Pons (tissue), 1 donor: ENCODE measurements at places on chromosomes 7 and 10.

DNA sequence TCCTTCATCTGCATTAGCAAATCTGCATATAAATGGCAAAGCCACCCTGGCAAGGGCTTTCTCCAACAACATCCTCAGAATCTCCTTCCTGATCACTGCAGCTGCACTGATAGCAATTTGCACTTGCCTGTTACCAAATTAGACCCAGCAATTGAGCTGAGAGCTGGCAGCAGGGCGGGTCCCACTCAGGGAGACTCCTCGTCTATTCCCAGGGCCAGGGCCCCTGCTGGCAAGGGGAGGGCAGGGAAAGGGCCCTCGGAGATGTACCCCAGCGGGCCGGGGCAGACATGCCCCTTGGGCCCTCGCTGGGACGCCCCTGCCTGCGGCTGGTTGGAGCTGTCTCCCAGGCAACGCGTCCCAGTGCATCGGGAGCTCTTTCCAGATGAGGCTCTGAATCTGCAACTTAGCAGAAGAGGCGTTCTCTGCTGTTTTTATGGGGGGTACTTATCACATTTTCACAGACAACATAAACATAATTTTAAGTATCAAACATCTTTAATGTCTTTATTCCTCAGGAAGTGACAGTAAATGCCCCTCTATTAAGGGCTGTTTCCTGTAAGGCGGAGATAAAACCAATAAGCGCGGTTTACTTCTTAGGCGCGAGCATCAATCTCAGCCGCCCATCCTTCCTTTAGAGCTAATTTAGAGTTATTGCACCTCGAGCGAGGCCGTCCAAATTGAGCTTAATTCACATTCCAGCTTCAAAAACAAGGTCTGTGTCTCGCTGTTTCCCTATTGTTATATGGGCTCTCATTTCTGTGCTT is 249.0 kb upstream of the PPP2R2D start:
- no peak for DNase-seq

- no peak for DNase-seq
Observed at GRCh38 chr10:61859786-61860185, 41.7 kb upstream of the ARID5B start.

DNA sequence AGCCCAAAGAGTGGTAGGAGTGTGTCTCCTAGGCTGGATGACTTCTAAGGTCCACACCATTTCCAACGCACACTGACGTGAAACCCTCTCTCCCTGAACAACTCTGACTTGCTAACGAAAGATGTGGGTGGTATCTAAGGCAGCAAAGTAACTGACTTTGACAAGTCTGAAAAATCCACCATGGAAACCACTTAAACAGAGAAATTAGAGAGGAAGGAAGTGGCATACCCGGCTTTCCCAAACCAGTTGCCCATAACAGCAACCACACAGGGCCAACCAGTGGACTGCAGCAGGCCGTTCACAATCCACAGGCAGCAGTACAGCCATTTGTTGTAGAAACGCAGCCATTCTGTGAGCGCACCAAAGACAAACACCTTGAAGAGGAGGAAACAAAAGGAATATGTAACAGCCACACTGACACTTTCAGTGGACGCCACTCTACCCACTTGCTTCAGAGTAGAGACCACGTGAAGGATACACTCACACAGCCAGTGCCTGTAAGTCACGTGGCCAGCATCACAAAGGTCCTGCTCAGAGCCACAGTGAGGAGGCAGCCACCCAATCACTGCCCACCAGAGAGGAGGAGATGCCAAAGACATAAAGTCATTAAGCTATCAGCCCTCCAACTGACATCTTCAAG is 39.8 kb downstream of the SLC37A3 start:
- no peak for DNase-seq

- peak; percentile 82 for DNase-seq
Observed at GRCh38 chr7:47568547-47568946, 13.4 kb downstream of the TNS3 start.

GRCh38 chr7:143299840-143300239 is 11.7 kb downstream of the CASP2 start:
- DNase-seq, result peak; percentile 28

- DNase-seq, result no peak
Observed at GRCh38 chr10:69042417-69042816, 45.5 kb upstream of the SRGN start.

GRCh38 chr10:124632566-124632965 is 111.6 kb downstream of the FAM53B start:
- DNase-seq, result no peak

DNA sequence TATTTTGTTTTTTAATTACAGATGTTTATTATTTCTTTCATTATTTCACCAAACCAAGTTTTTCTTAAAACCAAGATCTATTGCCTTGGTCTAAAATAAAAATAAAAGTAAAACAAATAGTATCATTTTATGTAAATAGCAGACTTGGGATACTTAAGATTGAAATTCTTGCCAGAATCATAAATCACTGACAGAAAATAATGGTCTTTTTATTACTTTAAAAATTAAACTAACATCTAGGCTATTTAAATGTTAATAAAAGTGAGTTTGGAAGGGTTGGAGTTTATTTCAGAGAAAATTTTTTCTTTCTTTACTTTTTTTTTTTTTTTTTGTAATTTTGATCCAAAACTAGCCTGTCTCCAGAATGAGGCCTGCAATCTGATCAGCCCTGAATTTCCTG is 568.0 kb upstream of the IGFBP3 start:
- no peak for DNase-seq

- DNase-seq, result no peak
Observed at GRCh38 chr7:89839329-89839728, 314.9 kb upstream of the STEAP1 start.

DNA sequence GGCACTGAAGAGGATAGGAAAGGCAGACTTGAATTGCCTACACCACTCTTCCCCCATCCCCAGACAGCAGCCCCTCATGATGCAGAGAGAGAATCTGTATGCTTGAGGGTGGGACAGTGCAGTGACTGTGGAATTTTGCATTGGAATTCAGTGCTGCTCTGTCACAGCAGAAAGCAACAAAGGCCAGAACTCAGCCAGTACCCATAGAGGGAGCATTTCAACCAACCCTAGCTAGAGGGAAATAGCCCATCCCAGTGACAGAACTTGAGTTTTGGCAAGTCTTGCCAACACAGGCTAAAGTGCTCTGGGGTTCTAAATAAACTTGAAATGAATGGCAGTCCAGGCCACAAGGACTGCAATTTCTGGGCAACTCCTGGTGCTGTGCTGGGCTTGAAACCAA is 80.4 kb downstream of the TES start:
- no peak for DNase-seq

DNA sequence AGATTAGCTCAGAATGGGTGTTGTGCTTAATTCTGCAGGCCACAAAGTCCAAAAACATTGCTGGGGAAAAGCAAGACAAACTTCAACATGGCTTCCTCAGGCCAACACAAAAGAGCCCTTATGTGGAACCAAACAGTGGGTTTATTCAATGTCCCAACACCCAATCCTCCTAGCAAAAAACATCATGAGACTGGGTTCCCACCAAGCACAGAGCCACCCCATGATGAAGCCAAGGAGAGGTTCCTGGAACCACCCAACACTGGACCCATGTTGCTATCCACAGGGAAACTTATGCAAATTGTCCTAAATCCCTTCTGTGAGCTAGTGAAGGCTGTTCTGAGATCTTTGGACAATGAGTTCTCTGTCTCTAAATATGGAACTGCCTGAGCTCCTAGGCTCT is 24.0 kb downstream of the SLC25A13 start:
- peak; percentile 100 for DNase-seq

GRCh38 chr10:31604646-31605170 is 285.7 kb downstream of the ZEB1 start:
- no peak for DNase-seq

DNA sequence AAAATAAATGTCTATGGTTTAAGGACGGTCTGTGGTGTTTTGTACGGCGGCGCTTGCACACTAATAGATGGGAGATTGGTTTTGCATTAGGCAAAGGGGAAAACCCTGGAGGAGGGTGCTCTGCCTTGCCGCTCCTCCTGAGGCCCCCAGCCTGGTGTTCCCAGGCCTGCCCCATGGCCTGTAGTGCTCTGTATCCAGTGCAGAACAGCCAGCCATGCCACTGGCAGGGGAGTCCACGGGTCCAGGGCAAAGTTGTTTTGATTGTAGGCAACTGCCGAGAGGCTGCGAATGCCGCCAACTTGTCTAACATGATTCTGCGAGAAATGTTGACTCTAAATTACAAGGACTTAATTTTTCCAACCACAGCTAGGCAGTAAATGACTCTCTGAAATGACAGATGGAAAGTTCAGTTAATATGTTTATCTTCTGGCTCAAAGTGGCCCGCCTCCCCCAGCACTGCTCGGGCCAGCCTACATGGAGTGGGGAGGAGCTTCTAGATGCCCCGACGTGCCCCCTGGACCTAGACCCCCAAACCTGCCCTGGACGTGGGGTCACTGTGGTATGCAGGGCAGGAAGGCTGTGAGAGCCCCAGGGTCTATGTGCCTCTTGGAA is 104.6 kb upstream of the GDF10 start:
- no peak for DNase-seq

GRCh38 chr7:77441046-77441445 is 24.9 kb upstream of the GSAP start:
- no peak for DNase-seq

DNA sequence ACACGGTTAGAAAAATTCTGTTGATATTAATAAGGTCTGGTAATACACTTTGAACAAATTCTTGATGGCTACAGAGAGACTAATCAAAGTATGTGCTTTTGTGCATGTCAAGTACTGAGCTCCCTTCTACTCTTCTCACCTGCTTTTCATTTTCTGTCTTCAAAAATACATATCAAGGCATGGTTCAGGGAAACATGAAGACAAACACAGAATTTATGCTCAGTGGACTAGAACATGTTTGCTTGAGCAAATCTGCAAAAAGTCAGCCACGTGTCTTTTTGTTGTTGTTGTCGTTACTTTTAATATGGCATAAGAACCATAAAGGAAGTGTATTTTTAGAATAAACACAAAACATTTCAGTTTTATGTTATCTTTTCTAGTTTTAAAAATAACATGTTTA is 21.9 kb downstream of the CDK13 start:
- no peak for DNase-seq

GRCh38 chr7:133650069-133650468 is 397.2 kb downstream of the EXOC4 start:
- no peak for DNase-seq

- DNase-seq, result no peak
Observed at GRCh38 chr10:131016556-131016955, 295.0 kb downstream of the TCERG1L start.

GRCh38 chr7:116213361-116214130 is 3.2 kb downstream of the TES start:
- no peak for DNase-seq

- peak; percentile 70 for DNase-seq
Observed at GRCh38 chr10:46228563-46229071, 58.2 kb upstream of the ANTXRL start.

- no peak for DNase-seq
Observed at GRCh38 chr7:8175929-8176369, 86.0 kb downstream of the ICA1 start.

DNA sequence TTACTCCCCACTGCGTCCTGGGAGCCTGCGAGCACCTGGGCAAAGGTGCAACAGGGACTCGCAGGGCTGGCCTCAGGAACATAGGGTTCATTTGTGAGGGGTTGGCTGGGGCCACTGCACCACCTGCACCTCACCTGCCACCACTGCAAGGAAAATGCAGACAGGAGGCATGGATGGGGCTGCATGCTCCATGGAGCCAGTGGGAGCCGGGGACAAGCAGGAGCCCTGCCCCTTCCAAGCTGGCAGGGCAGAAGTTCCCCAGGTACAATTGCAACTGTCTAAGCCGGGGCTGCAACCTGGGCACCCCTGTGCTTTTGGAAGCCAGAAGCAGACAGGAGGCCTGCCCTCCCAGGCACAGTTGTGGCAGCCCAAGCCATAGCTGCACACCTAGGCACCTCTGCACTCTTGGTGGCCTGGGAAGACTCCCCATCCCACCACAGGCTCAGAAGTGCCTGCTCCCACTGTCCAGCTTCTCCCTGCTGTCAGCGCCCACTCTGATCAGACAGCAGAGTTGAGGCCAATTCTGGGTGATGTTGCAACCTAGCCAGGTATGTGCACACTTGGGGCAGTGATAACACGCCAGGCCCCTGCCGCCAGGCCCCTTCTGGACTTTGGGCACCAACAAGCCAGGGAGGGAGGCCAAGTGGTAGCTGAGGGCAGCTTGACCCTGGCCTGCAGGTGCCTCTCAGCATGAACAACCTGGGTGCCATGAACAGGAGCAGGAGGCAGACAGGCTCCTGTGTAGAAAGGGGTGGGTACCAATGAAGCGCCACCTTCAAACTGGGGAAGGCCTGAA is 58.2 kb downstream of the TMEM106B start:
- DNase-seq, result no peak

GRCh38 chr10:19252531-19252930 is 203.9 kb downstream of the MALRD1 start:
- DNase-seq, result no peak

DNA sequence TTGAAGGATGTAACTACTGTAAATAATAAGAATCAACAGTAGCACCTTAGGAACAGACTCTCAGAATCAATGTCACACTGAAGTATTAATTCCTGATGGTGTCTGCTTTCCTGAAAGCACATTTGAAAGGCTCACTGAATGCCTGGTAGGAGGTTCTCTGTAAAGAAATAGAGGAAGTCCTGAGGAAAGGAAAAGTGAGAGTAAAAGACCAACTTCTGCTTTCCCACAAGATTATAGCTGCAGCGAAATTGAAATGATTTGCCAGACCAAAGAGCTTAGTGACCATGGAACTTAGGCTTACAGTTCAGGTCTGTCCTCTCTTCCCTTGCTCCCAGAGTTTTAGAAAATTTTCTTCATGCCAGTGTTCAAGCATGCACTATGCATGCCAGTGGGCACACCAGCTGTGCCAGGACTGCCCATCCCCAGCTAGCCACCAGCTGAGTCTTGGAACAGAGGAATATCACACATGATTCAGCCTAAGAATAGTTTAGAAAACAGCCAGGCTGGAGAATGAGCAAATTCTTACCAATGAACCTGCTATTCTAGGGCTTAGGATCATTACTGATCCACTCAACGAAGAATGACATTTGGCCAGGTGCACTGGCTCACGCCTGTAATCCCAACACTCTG is 123.2 kb downstream of the HERPUD2 start:
- DNase-seq, result peak; percentile 56

- DNase-seq, result no peak
Observed at GRCh38 chr7:63043657-63044543, 954.7 kb upstream of the ZNF722 start.

DNA sequence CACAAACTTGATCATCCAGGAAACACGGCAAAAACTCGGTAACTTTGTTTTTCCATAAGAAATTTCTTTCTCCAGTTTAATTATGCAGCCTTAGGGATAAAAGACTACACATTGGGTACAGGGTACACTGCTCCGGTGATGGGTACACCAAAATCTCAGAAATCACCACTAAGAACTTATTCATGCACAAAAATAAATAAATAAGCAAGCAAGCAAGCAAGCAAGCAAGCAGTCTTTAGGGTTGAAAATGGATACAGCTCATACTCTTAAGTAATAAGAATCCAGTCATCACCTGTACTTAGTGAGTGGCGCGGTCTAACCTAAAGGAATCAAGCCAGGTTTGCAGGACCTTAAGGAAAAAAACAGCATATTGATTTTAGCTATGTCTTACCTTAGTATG is 30.0 kb downstream of the MCM10 start:
- no peak for DNase-seq
